ENCODE measurements at places on chromosomes 16 and 17. TPM values are rescaled to one million over a fixed set of nuclear protein-coding genes. Genes with fewer than 3 reads are reported as not detected.

The CA7 gene
- total RNA-seq, result not detected

GRCh38 chr16:23504453-23505179 lies 5.7 kb downstream of the GGA2 start:
- peak; percentile 65 for DNase-seq

- DNase-seq, result no peak
Measured at GRCh38 chr16:69089091-69089910, 16.2 kb upstream of the HAS3 start.

- DNase-seq, result no peak
Measured at GRCh38 chr17:41390411-41390938, 6.9 kb downstream of the KRT31 start.

DNA sequence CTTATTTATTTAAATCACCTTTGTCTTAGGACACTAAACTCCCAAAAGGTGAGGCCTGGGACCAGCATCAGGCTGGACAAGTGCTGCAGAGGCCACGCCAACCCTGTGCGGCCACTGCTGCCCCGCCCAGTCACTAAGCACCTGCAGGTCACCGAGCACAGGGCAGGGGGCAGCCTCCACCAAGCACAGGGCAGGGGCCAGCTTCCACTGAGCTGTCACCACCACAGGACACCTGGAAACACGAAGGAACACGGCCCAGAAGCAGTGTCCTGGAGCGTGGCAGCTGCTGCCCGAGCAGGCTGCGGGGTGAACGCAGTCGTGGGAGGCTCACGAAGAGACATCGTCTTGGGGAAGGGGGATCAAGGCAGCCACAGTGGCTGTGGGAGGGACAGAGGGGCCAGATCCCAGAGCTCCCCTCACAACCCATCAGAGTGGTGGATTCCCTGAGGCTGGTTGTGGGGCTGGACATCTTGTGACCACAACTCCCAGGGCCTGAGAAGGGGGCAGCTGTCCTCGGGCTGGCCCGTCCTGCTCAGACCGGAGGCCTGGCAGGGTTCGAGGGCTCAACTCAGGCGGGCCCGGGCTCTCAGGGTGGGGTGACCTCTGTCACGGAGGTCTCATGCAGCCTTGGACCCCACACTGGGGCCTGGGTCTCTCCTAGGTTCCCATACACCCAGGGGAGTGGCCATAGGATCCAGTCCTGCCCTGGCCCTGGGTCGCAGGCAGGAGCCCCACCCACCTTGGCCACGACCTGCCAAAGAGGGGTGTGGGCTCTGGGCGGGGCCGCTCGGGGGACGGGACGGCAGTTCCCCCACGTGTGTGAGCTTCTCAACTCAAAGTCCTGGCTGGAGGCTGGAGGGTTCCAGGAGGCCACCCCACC lies 18.7 kb downstream of the RAB40B start:
- DNase-seq, result no peak

The ZG16 gene
- total RNA-seq, result not detected

DNA sequence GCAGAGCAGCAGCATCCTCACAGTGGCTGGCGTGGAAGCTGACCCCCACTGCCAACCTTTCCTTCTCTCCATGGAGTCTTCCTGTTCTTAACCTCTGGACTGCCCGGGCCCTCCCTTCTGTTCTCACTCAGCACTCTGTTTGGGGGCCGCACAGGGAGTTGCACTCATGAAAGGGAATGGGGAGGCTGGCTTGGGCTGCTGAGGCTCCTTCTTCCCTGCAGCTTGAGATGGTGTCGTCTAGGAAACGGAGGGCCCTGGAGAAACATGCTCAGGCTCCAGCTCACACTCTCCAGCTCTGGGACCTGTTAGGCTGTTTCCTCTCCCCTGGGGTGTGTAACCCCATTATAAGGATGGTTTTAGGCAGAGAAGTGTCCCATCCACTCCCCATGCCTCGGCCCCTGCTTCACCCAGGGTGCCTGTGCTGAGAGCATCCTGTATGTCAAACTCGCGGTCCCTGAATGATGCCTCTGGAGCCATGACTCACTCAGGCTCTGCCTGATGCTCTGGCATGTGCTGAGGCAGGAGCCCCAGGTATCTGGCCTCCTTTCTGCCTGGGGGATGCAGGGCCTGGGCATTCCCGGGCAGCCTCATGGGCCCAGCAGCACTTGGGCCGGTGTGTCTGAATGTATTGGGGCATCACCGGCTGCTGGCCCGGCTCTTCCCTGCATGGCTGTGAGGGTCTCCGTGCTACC lies 18.9 kb downstream of the TMEM94 start:
- DNase-seq, result no peak

The KCNJ18 gene
- total RNA-seq, result 2.0 TPM

DNA sequence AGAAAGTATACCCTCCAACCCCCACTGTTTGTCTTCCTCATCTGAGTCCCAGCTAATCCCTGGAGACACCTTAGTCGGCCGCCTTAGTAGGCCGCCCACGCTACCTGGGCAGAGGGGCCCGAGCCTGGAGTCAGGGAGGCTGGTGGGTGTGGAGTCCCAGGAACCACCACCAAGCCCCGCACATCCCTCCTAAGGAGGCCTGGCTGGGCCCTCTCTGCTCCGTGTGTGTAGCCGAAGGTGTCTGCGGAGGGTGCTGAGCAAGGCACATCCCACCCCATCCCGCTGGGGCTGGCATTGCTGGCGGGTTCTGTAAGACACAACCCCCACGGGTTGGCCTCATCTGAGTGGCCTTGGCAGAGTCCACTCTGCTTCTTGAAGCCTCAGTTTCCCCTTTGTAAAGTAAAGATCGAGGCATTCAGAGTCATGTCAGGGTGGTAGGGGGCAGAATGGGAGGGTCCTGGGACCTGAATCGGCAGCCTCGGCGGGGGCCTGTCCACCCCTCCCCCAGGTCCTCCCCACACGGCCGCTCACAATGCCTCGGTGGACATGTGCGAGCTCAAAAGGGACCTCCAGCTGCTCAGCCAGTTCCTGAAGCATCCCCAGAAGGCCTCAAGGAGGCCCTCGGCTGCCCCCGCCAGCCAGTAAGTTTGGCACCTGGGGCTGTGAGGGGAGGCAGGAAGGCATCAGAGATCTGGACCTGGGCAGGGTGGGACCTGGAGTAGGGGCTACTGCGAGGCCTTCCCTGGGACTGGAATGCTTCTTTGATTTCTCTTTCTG lies 15.2 kb upstream of the ADGRG3 start:
- no peak for DNase-seq

The DYNLRB2 gene
- total RNA-seq, result not detected

DNA sequence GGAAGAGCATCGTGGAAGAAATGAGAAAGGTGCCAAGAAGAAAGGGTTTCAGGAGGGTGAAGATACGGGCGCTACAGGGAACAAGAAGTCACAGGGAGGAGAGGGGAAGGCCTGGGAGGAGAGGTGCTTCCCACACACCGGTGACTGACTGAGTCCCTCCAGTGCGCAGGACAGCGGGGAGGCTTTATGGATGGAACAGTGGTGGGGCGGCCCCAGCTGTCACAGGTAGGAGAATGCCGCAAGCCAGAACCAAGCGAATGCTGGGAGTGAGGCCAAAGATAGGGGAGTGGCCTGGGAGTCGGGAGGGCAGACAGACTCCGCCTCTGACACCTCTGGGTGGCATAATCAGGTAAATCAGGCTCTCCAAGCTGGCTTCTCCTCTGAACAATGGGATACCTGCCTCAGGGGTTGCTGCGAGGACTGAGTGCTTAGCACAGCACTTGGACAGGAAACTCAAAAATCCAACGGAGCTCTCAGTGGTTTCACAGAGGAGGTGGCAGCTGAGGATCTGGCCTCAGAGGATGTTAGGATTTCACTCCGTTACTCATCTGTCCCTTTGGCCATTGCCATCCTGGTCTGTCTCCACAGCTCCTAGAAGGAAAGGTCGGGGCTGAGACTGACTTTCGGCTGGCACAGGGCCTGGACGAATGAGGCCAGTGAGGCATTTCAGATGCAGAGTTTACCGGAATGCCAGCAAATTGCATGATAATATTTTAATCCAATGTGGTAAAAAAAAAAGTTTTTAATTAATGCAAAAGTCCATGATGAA lies 717 bp upstream of the CNP start:
- DNase-seq, result peak; percentile 80

GRCh38 chr16:71769222-71769621 lies 39.4 kb downstream of the AP1G1 start:
- DNase-seq, result no peak

- DNase-seq, result no peak
Measured at GRCh38 chr16:11135464-11135973, 120.5 kb downstream of the SOCS1 start.

The CDYL2 gene
- 1.9 TPM for total RNA-seq

GRCh38 chr16:87527055-87527724 lies 34.4 kb upstream of the ZCCHC14 start:
- DNase-seq, result no peak

The KRTAP4-4 gene
- total RNA-seq, result 102 TPM

The KRT9 gene
- not detected for total RNA-seq

The ABCC11 gene
- 0.52 TPM for total RNA-seq

The ABCA10 gene
- 2.4 TPM for total RNA-seq

- peak; percentile 42 for DNase-seq
Measured at GRCh38 chr17:79650861-79651260, 40.0 kb upstream of the RBFOX3 start.

GRCh38 chr16:30996985-30997724 lies 12.1 kb downstream of the HSD3B7 start:
- DNase-seq, result peak; percentile 96

DNA sequence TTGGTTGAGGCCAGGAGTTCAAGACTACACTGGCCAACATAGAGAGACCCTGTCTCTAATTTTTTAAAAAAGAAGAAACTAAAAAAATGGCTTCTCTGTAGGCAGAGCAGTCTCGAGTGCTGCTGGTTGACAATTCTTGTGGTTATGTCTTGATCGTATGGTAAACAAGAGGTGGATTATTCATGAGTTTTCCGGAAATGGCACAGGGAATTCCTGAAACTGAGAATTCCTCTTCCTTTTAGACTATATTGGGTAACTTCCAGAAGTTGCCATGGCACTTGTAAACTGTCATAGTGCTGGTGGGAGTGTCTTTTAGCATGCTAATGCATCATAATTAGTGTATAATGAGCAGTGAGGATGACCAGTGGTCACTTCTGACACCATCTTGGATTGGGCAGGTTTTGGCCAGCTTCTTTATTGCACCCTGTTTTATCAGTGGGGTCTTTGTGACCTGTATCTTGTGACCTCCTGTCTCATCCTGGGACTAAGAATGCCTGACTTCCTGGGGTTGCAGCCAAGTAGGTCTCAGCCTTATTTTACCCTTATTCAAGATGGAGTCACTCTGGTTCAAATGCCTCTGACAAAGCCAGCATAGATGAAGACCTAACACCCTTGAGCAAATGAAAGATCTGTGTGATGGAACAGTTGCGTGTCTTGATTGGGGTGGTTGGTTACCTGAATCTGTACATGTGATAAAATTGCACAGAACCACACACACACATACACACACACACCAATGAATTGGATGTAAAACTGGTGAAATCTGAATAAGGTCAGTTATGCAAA lies 30.2 kb downstream of the BMERB1 start:
- DNase-seq, result no peak

GRCh38 chr17:59634632-59635541 lies 15.2 kb downstream of the CLTC start:
- DNase-seq, result no peak

- peak; percentile 84 for DNase-seq
Measured at GRCh38 chr16:27285676-27286196, 17.2 kb upstream of the NSMCE1 start.

The C17orf67 gene
- 1.2 TPM for total RNA-seq

DNA sequence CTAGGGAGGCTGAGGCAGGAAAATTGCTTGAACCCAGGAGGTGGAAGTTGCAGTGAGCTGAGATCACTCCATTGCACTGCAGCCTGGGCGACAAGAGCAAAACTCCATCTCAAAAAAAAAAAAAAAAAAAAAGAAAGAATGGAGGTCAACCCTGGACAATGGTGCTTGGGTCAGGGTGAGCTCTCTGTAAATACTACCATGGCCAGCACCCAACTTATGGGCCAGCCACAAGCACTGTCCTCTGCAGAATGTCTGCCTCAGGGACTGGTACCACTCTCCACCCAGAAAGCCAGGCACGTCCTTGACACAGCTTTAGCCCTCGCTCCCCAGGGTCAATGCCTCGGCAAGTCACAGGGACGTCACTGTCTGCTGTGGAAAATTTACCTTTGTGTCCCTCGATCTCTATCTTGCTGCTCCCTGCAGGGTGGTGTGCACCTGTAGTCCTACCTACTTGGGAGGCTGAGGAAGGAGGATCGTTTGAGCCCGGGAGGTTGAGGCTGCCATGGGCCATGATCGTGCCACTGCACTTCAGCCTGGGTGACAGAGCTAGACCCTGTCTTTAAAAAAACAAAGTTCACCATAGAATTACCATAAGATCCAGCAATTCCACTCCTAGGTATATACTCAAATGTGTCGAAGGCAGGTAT lies 123.3 kb downstream of the IRX3 start:
- DNase-seq, result peak; percentile 52

- no peak for DNase-seq
Measured at GRCh38 chr17:40722241-40722640, 18.7 kb upstream of the KRT24 start.

The DRG2 gene
- total RNA-seq, result 44.5 TPM

- no peak for DNase-seq
Measured at GRCh38 chr16:57022445-57022844, 33.1 kb downstream of the NLRC5 start.

DNA sequence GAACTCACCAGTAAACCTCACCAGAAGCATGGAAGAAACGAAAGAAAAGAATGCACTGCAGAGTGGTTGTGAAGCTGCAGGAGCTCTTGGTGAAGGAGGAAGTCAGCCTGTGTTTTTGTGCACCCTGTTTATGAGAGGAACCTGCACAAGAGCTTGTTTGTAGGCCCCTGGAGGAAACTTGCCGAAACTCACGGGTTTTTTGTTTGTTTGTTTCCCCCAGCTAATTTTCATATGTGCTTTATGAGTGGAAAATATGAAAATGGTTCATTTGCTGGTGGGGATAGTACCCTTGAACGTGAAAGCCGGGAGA lies 222.7 kb downstream of the C16orf95 start:
- no peak for DNase-seq

DNA sequence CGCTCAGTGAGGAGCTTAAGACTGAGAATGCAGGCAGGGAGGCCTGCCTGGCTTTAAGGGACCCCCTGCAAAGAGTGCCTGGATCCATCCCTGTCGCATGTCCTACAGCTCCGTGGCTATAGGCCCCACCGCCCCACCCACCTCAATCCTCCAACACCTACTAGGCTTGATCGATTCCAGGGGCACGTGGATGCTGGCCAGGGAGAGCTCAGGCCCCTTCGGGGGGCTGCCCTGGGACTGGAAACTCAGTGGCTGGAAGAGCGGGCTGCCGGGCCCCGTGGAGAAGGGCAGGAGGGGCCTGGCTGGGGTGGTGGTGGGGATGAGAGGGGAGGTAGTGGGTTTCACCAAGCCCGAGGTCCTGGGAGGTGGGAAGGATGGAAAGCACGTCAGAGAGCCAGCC lies 22.2 kb downstream of the GGA3 start:
- DNase-seq, result no peak

DNA sequence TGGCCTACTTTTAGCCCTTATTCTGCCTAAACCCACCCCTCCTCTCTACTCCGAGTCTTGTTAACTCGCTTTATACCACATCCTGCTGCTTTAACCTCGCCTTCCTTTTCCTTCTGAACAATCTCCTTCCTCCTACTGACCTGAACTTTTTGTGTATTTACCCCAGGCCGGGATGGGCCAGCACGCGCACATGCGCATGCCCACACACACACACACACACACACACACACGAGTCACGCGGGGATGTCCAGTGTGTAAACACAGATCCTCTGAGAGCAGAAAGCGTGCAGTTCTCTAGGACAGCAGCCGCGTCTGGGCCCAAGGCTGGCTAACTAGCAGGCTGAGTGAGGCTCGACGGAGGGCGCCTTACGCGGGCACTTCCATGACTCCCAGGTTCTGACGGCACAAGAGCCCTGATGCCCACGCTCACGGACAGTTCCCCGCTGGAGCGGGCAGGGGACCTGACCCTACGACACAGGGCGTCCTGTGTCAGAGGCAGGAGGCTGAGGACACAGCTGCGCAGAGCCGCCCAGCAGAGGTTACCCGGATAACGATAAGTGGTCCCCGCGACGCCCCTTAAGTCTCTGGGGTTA lies 610 bp downstream of the PIK3R5 start:
- DNase-seq, result peak; percentile 85

Data from lower leg skin (tissue), 4 donors.